NCI-H2081 (cell line): ENCODE measurements at places on chromosomes 1 and 21.

- DNase-seq: no peak
Observed at GRCh38 chr1:118871582-118872171, 116.5 kb downstream of the TBX15 start.

DNA sequence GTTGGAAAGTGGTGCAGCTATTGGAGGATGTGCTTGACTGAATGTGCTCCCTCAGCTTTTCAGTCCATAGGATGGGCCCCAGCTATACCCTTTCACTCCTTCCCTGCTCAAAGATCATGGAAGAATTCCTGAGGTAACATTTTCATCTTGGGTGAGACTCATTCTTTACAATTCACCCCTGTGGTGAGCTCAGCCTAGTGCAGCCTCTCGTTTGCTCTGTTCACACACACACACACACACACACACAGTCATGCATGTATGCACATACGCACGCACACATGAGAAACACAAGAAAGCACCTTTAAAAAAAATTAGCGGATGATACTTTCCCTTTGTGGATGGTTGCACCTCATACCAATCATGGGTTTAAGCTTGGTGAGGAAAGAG is 25.8 kb downstream of the CCN1 start:
- DNase-seq: no peak

- DNase-seq: peak; percentile 9
Observed at GRCh38 chr1:52551507-52552235, 1.2 kb downstream of the TUT4 start.

DNA sequence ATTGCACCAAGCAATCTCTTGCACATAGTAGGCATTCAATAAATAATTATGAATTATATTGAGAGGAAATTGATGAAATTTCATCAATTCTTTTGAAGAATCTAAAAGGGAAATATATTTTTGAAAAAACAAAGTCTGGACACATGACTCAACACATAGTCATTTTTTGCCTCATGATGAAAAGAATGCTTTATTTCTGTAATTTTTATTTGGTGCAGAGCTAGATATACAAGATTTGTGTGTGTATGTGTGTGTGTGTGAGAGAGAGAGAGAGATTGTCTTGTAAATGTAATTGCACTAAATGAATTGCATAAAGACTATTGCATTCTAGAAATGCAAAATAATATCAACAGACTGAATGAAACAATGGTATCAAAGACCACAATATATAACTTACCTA is 206.2 kb upstream of the C1orf87 start:
- DNase-seq: no peak

DNA sequence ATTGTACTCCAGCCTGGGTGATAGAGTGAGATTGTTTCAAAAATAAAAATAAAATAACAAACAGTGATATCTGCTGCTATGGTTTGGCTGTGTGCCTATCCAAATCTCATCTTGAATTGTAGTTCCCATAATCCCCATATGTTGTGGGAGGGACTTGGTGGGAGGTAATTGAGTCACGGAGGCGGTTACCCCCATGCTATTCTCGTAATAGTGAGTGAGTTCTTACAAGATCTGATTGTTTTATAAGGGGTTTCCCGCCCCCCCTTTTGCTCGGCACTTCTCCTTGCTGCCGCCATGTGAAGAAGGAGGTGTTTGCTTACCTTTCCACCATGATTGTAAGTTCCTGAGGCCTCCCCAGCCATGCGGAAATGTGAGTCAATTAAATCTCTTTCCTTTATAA is 47.8 kb downstream of the ACTL8 start:
- no peak for DNase-seq

GRCh38 chr1:6110326-6110725 is 64.6 kb downstream of the KCNAB2 start:
- DNase-seq: no peak

DNA sequence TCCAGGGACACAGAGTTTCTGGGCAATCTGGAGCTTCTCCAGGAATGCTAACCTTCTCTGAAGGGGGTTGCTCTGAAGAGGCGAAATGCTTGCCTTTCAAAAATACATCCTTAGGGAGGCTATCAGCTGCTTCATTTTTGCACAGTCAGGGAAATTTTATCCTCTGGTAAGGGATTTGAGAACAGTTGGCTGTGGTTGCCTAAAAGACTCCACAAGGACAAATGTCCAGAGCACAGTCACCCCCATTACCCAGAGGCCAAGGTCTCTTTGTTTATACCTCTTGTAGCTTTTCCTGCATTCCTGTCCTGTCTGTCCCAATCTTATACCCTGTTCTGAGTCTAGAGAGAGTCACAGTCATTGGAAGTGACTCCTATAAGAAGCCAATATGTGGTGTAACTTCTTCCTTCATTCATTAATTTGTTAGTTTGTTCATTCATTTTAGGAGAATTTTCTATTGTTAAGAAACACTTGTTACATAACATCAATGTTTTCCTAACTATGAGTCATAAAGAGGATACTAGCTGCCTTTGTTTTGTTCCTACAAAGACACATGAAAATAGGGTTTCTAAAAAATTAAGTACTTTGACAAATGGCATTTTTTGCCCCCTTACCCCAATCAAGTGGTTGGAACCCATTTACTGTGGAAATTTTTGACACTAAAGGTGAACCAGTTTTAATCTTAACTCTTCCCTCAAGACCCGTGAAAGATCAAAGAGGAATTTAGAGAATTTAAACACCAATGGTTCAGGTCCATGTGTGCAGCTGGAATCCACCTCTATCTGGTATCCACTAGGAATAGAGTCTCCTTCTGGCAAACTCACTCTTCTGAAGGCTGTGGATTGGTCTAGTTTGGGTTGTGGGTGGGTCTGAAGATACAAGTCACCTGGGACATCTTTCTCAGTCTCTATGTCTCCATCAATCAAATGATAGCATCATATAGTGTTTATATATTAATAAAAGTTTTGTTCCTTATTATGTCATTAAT is 47.1 kb downstream of the GPR88 start:
- no peak for DNase-seq

GRCh38 chr21:43208561-43209332 is 39.9 kb downstream of the CRYAA start:
- no peak for DNase-seq

DNA sequence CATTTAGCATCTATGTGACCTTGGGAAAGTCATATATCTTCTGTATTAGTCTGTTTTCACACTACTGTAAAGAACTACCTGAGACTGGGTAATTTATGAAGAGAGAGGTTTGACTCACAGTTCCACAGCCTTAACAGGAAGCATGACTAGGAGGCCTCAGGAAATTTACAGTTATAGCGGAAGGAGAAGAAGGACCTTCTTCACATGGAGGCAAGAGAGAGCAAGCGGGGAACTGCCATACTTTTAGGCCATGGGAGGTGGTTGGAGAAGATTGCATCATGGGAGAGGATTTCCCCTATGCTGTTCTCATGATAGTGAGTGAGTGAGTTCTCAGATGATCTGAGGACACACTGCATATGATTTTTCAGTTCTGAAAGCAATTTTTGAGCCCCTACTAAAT is 87.9 kb downstream of the CLEC20A start:
- DNase-seq: no peak

DNA sequence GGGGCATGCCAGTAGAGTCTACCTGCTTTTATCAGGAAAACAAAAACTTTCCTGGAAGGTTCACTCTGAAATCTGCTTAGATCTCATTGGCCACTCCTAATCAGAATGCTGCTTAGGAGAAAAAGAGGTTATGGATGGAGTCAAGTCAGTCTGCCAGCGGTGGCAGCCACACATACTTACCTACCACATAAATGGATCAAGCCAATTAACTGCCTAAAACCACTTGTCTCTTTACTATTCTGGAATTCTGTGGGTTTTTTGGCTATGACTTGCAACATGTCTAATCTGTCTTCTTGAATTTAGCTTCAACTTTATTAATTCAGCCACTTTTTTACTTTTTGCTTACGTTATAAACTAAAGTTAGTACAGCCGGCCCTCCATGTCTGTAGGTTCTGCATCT is 140.2 kb upstream of the SERTAD4 start:
- DNase-seq: no peak
